Omental fat pad (tissue), 4 donors: ENCODE measurements at places on chromosomes 2 and 18.

- no peak for DNase-seq
Measured at GRCh38 chr2:45856391-45857274, 205.2 kb downstream of the PRKCE start.

GRCh38 chr2:60880643-60881046, 729 bp upstream of the REL start:
- DNase-seq: no peak

DNA sequence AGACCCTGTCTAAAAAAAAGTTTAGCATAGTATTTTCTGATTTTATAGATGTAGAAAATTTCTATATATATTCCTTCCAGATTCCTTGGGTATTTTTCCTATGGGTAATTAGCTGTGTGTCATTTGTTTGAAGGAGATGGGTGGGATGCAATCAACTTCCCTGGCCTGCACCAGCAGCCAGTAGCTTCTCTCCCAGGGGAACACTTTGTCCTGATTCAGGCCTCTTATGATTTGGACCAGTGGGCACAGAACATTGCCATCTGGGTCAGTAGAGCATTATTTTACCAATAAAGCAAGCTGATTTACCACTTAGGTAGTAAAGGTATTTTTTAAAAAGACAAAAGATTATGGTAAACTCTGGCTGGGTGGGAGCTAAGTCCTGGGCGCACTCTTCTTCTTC, 26.9 kb downstream of the UBE2F start:
- DNase-seq: no peak

DNA sequence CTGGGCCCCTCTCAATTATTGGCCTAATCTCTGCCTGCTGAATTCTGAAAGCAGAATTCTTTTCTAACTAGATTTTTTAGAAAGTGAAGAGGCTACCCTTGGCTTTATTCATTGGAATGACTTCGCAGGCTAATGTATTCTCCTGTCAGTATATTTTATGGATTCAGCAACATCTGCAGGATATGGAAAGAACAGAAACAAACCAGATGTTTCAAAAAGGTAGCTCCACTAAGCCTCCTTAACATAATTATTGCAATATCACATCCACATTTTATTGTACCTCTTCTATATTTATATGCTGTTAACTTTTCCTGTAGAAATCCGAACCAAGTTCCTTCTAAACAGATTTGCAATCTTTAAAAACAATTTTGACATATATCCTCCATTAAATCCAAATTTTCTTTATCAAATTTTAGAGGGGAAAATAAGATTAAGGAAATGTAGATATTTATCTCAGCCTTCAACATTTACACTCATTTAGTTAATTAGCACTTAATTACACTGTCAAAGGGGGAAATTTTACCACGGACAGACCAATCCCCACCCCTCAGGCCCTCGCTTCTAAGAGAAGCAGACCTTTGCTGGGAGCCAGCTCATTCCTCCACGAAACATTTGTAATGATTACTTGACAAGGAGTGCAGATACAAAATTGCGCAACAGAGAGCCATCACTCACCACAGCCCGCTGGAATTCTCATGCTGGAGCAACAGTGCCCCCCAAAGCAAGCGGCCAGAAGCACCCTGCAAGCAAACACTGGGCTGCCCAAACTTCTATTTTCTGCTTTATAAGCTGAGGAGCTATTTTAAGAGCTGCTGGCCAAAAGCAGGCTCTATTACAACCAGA, 253.4 kb downstream of the ETAA1 start:
- peak; percentile 61 for DNase-seq

DNA sequence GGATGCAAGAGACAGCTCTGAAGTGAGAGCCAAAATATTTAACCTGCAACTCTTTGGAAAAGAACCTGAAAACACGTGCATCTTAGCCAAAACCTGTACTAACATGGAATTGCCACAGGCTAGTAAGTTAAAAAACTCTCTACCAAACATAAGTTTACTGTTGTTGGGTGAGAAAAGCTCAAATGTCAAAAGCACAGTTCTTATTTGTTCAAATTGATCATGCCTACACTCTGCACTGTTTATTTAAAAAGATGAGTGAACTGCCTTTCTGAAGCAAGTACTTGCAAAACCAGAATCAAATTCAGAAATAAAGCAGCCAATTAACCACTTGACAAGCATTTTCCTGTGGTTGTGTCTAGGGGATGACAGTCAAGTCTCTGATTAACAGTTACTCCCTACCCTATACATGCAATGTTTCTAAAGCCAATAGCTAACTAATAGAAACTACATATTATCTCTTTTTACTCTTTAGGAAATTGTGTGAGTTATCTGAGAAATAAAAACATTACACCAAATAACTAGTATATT, 5.6 kb downstream of the IKZF2 start:
- DNase-seq: no peak

DNA sequence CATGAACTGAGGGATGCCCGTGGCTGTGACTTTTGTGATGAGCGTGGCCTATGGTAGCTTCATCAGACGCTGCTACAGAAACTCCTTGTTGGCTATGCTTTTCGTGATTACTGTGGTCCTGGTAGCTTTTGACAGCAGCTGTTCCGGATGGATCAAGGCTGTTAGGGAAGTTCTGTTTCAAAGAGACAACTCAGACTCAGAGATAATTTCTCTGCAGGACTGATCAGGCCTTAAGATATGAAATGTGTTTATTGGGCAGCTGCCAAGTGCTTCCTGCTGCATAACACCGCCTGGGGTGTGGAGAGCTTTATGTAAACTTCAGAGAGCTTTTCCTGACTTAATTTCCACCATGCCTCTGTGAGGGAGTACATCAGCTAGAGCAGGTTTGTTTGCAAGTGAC, 243.8 kb downstream of the TSN start:
- DNase-seq: no peak

DNA sequence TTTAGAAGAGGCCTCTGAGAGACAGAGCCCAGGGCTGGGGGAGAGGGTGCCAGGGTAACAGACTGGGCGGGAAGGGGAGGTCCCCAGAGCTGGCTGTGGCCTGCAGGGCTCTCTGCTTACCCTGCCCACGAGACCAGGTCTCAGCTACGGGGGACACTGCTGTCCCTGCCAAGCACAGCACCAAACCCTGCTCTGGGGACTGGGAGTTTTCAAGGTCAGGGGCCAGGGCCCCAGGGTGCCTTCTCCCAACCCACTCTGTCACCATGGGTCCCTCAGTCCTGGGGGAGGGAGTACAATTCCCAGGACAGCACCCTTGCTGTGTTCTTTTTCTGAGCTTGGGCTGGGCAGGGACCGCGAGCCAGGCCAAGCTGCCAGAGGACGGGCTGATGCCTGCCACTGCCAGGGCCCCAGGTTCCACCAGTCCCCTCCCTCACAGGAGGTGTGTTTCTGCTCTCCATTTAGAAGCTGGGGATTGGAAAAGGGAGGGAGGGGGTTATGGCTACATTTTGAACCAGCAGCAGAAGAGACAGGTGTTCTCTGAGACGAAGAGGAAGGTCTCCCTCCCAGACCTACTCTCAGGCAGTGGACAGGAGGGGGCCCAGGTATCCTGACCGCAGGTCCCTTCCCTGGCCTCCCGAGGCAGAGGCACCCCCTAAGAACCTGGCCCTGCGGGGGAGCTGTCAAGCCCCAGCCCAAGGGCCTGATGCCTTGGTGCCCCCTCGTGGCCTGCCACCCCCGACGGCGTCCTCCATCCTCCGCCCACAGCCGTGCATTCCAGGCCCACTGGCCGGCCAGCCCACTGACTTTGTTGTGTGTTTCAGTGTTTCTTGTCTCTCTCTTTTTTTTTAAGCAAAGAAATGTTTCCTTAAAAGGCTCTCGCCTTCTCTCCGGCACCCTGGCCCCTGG, 80.4 kb downstream of the TNS1 start:
- no peak for DNase-seq

DNA sequence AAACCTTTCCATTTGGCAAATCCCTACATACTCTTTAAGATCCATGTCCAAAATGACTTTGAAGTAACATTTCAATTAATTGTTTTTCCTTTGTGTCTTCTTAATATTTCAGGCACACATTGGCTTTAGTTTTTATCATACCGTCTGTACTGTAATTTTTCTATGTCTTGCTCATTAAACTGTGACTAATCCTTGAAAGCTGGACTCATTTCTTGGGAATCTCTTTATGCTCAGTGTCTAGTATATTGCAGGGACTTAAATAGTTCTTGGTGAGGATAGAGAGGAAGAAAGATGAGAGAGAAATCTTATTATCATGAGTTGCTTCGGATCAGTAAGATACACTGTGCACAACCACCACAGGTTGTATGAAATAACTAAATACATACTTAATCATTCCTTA, 448.3 kb upstream of the ST6GAL2 start:
- DNase-seq: no peak

GRCh38 chr2:96535331-96535730, 1.2 kb upstream of the ARID5A start:
- no peak for DNase-seq

- no peak for DNase-seq
Measured at GRCh38 chr2:204791230-204791629, 246.0 kb downstream of the PARD3B start.

DNA sequence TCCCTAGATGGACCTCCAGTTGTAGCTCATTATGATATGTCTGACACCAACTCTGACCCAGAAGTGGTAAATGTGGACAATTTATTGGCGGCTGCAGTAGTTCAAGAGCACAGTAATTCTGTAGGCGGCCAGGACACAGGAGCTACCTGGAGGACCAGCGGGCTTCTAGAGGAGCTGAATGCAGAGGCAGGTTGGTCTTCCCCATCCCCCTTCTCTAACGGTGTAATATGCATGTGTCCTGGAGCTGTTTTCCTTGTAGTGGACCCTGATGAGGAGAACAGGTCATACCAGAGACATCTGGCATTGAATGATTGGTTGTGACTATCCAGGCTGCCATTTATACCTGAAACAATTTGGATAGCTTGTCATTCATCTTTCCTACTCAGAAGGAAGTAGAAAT, 135.8 kb downstream of the HAUS1 start:
- DNase-seq: no peak

GRCh38 chr2:123080331-123080730, 944.8 kb upstream of the CNTNAP5 start:
- DNase-seq: no peak

- no peak for DNase-seq
Measured at GRCh38 chr2:2762166-2762908, 431.3 kb upstream of the MYT1L start.

- DNase-seq: no peak
Measured at GRCh38 chr18:58895385-58895784, 30.7 kb downstream of the ZNF532 start.

DNA sequence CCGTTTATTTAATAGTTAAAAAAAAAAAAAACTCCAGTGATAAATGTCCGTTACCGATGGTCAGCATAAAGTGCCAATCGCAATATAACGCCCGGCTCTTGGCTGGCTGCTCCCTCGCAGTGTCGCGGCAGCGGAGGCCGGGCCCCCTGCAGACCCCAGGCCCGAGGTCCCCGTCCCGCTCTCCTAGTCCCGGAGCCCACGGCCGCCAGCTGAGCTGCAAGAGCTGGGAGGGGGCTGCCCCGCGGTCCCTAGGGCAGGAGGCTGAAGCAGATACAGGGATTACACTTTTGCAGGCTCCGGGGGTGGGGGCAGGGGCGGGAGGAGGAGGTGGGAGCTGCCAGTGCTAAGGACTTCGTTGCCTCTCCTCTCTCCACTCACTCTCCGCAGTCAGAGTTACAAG, 6.9 kb downstream of the OSR1 start:
- DNase-seq: no peak

GRCh38 chr2:73256618-73256922, 22.5 kb downstream of the CCT7 start:
- DNase-seq: no peak

DNA sequence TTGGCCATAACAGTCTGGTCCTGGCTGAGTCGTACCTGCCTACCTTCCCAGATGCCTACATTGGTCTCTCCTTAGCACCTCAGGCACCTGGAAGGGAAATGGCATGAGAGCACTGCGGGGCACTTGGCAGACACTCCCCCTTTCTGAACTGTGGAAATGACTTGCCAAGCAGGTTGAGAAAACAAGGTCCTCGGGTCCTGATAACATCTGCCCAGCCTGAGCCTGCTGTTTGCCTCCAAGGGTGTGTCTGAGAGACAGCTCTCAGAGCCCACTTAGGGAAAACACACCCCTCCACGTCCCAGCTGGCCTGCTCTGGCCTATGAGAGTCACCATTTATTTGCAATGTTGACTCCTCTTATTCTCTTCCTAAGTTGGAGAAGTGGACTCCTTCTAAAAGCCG, 10.5 kb downstream of the FAM110C start:
- DNase-seq: no peak

DNA sequence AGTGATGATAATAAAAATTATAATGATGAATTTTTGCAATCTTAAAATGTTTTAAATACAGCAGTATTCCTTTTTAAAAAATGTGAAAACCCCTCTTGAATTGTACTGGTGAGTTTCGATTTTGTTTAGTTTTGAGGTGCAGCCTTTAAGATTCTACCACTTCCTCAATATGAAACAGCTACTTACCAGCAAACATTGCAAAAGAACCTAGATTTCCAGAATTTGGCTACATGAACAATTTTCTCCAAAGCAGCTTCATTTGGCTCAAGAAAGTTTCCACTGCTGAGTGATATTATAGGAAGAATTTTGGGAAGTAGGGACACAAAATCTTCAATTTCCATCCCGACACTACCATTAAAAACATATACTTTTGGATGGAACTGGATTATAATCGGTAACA, 12.0 kb downstream of the TCF4 start:
- DNase-seq: no peak

DNA sequence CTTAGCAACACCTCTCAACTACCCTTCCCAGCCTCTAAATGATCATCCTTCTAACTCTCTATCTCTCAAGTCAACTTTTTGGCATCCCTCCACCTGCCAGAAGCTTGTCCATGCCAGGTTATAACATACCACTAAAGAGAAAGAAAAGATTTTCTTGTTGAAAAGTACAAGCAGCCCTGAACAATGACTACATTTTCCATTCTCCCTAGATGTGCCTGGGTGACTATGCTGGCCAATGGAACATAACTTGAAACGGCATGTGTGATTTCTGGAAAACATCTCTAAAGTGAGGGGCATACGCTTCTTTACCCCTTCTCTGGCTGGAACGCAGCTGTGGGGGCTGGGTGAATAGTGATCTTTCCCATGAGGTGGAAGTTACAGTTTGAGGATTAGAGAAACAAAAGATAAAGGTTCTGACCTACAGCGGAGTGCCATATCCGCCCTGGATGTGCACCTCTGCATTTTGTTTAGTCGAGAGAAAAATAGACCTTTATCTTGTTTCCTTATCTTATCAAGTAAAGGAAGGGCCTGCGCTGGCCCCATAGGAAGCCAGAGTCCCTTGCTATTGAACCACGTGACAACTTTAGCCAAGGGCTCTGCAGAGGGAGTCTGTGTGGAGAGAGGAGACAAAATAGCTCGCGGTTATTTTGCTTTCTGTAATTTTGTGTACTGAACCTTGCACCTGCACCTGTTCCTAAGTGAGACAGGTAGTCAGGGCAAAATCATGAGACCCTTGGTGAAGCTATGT, 436.8 kb downstream of the TGIF1 start:
- no peak for DNase-seq

DNA sequence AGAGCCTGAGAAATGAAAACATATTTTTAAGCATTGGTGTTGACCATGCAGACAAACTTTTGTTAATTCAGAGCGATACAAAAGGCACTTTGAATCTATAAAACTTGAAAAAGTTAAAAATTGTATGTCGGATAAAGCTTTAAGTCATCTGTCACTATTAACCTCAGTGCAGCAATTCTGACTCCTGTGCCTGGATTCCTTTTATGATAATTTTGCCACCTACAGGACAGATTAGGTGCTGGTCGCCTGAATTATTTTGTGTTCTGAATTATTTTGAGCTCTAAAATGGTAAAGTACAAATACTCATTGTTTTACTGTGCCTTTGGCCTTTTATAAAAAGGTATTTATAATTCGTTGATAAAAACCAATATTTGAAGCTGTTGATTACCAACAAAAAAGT, 19.4 kb upstream of the RNF138 start:
- no peak for DNase-seq
